SW 1271 (cell line): ENCODE measurements at places on chromosomes 2 and 18.

GRCh38 chr2:189096769-189097447 is 82.7 kb downstream of the COL5A2 start:
- peak; percentile 91 for DNase-seq

- DNase-seq, result peak; percentile 91
These were observed 85.3 kb downstream of the CDC42EP3 start for GRCh38 chr2:37585982-37586621.

DNA sequence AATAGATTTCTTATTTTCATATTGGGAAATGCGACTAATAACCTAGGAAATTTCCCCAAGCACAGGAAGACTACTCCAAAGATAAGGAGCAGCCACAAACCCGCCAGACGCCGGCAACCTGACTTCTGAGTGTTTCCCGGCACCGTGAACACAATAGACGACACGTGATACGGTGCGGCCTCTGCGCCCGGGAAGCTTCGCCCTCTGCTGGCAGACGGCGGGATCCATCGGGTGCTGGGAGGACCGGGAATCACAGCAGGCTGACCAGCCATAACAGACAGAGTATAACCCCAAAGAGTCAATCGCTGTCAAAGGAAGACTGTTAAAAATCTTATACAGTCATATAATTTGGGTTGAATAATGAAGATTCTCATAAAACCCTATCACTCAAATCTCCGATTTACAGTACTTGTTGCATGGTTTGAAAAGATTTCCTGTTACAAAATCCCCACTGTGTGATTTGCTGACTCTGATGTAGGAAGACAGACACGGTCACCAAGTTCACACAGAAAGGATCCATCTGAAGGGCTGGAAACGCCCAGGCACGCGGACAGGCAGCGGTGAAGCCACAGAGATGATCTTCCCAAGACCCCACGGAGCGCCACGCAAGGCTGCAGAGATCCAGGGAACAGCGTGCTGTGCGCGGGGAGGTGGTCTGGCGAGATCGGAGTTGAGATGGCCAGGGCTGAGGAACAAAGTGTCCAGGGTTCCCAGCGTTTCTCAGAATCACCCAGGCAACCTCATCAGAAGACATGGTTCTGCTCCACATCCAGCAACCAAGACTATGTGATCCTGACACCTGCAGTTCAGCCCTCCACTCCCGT is 73.8 kb downstream of the EIPR1 start:
- DNase-seq, result peak; percentile 11

DNA sequence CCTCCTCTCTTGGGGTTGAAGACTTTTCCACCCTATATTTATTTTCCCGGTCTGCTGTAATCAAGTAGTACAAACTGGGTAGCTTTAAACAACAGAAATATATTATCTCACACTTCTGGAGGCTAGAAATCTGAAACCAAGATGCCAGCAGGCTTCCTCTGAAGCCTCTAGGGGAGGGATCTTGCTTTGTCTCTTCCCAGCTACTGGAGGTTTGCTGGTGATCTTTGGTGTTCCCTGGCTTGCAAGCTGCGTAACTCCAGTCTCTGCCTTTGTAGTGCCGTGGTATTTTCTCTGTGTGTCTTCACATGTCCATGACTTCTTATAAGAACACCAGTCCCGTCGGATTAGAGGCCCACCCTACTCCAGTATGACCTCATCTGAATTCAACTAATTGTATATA is 44.4 kb downstream of the MYO3B start:
- DNase-seq, result no peak

GRCh38 chr2:189409647-189410046 is 31.6 kb upstream of the WDR75 start:
- DNase-seq, result no peak

GRCh38 chr2:38981670-38982357 is 92.1 kb downstream of the ARHGEF33 start:
- DNase-seq, result no peak

DNA sequence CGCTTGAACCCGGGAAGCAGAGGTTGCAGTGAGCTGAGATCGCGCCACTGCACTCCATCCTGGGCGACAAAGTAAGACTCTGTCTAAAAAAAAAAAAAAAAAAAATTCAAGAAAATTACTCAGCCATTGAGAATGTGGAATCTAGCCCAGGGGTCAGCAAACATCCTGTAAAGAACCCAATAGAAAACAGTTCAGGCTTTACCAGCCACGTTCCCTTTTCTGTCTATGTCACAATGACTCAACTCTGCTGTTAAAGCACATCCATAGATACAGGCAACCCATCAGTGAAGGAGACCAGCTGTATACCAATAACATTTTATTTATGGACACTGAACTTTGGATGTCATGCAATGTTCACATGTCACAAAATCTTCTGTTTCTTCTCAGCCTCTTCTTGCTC is 435.6 kb upstream of the GYPC start:
- no peak for DNase-seq

DNA sequence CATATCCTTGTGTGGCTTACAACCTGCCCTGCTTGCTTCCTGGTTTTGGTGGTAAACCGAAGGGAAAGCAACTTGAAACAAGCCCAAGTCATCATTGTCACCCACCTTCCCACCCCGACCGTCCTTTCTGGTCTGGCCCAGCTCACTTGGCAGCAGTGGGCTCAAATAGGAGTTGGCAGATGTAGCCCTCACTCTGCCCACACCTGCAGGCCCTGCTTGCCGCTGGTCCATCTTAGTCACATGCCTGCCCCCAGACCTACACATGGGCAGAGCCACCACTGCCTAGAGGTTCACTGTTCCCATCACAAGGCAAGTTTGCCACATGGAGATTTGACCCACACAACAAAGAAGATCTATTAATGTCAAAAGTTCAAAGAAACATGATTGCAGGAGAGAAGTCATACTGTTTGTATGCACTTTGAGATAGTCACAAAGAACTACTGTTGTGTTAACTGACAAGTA is 9.3 kb downstream of the EIPR1 start:
- DNase-seq, result no peak
